ENCODE measurements at places on chromosomes 3 and 15.

DNA sequence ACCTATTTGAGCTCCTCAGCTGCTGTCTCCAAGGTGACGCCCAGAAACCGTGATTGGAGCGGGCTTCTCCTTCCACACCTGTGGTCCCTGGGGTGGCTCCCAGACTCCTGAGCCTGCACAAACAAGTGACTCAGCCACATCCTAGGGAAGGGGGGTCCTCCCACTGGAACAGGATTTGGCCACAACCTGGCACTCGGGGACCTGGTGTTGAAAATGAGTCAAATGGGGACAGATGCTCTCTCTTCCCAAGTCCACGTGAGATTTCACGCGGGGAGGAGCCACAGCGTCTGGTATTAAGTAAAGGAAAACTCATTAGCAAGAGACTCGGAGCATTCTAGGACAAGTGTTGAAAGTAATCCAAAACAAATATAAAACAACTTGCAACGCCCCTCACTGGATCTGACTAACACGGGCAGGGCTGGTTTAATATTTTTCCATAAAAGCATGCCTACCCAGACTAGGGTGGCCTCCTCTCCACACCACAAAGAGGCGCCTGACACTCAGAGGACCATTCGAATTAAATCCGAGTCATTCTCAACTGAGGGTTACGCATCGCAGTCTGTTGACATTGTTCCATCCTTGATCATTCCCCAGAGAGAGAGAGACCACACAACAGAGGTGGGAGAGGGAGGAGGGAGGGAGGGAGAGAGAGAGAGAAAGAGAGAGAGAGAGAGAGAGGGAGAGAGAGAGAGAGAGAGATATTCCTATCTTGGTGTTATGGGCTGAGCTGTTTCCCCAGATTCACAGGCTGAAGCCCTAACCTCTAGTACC lies 74.4 kb downstream of the MGLL start:
- DNase-seq = no peak

DNA sequence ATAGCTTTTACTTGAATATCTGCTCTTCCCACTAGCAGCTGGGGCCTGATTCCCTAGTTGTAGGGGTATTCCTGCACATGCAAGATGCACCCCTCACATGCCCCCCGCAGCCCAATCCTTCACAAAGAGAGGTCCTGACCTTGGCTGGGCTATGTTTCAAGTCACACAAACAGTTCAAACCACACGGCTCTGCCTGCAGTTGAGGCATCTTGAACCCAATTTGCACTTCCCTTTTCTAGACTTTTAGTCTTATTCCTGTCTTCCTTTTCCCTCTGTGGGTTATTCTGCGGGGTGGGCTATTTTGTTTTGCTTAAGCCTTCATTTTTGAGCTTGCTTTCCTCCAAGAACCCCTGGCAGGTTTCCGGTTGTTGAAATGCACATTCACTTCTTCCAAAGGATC lies 13.3 kb upstream of the CCR1 start:
- DNase-seq = no peak

- peak; percentile 37 for DNase-seq
These were observed 2.9 kb downstream of the GHRL start for GRCh38 chr3:10289787-10290355.

DNA sequence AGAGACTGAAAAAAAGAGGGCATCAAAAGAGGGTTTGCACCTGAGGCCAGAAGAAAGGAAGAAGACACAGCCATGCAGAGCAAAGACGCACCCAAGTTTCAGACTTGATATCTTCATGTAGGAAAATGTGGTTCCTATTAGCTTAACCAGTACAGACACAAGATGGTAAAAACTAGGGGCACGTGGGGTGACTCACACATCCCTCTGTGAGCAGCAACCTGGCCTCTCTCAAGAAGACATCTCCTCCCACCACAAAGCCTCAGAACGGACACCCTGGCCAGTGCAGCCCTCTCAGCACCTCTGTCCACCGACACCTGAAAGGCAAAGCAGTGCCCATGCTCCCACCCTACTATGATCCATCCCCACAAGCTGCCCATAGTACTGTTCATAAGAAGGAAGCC lies 33.3 kb downstream of the GLB1 start:
- DNase-seq = no peak

- no peak for DNase-seq
These were observed 91.1 kb downstream of the MYRIP start for GRCh38 chr3:39900462-39901002.

GRCh38 chr3:57570878-57571277 lies 14.8 kb downstream of the PDE12 start:
- no peak for DNase-seq

DNA sequence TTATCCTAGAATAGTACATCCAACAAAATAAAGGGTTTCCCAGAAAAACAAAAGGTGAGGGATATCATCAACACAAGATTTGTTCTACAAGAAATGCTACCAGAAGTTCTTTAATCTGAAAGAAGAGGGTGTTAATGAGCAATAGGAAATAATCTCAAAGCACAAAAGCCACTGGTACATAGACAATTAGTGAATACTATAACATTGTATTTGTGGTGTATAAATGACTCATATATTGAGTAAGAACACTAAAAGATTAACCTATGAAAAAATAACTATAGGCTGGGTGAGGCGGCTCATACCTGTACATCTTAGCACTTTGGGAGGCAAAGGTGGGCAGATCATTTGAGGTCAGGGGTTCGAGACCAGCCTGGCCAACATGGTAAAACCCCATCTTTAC lies 210.2 kb upstream of the SLITRK3 start:
- DNase-seq = no peak

GRCh38 chr3:41265823-41266273 lies 66.5 kb downstream of the CTNNB1 start:
- no peak for DNase-seq

GRCh38 chr15:61309617-61310016 lies 80.5 kb upstream of the RORA start:
- DNase-seq = no peak

GRCh38 chr3:184296616-184297015 lies 2.4 kb upstream of the PSMD2 start:
- DNase-seq = no peak

GRCh38 chr3:188508454-188508853 lies 354.5 kb downstream of the LPP start:
- no peak for DNase-seq

DNA sequence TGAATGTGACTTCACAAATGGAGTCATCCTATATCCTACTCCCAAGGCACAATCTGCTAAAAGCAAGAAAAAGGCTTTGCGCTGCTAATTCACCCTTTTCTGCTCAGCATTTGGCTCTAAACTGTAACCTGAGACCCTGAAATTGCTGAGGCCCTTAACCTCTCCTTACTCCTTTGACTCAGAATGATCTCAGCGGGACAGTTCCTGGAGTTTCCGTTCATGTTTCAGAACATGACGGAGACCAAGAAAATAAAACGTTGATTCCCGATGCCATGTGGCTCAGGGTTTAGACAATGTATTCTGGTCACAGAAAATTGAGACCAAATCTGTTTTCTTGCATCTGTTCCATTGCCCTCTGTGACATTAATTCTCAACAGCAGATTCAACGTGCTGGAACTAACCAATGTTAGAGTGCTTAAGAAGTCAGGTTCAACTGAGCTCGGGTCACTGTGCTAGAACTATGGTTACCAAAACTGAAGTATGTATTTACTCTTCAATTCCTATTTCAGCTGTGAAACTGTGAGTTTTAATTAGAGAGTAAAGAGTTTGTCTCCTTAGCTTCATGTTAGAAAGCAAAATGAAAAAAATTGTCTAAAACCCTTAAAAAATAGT lies 45.4 kb upstream of the TMC3 start:
- DNase-seq = peak; percentile 45

DNA sequence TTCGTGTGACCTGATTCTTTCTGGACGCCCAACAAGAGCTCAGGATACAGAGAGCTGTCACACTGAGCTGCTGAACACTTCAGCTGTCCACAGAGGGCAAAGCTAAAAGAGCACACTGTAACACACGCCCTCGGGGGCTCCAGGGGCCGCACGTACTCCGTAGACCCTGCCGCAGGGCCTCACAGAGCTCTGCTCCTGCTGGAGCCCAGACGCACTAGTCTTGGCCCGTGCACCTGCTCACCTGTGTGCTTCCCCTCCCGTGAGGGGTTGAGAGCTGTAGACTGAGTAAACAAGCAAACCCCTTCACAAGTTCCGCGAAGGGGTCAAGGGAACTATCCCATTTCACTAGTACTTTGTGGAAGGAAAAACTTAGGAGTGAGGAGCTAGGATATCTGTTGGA lies 30.7 kb upstream of the TUSC7 start:
- DNase-seq = no peak

DNA sequence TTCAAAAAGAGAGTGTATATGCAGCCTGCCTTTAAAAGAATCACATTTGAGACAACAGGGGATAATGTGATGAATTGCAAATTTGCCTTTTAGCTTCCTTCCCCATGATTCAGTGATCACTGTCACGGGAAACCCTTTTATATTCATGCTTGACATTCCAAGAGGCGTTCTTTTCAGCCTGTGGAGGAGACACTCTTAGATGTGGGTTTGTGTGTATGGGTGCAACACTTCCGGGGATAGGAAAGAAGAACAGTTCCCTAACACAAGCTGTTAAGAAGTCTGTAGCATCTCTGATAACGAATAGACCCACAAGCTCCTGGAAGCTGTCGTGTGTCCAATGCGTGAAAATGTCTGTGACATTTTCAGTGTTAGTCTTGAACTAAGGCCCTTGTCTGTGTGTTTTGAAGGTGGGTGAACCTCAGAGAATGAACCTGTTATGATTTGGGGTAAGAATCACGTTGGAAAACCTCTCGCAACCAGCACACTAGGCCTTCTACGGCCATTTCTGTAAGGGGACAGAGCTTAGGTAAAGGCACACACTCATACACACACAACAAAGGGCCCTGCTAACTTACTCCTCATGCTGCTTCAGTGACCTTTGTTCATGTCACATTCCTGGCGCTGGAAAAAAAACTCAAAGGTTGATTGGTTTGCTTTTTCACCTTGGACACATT lies 229.2 kb upstream of the ST8SIA2 start:
- DNase-seq = no peak

All from WERI-Rb-1 (cell line).